Upper lobe of right lung (tissue), 1 donor: ENCODE measurements at places on chromosomes 1 and 21. TPM values are rescaled to one million over a fixed set of nuclear protein-coding genes. Genes with fewer than 3 reads are reported as not detected.

The DEPDC1 gene
- 0.17 TPM for total RNA-seq

The HSD11B1 gene
- 16.9 TPM for total RNA-seq

The BCAR3 gene
- 23.5 TPM for total RNA-seq

The MASP2 gene
- not detected for total RNA-seq

- H3K4me3 ChIP-seq = no peak overlapping the region
- H3K27me3 ChIP-seq = no peaks in the 10 kb centered on the region
- no peaks in the 10 kb centered on the region for H3K36me3 ChIP-seq
- peaks cover 52% of the 10 kb centered on the region for H3K4me1 ChIP-seq
- no peak for DNase-seq
- H3K27ac ChIP-seq = no peak overlapping the region
These were observed 8.3 kb downstream of the AHDC1 start for GRCh38 chr1:27595597-27595996.

DNA sequence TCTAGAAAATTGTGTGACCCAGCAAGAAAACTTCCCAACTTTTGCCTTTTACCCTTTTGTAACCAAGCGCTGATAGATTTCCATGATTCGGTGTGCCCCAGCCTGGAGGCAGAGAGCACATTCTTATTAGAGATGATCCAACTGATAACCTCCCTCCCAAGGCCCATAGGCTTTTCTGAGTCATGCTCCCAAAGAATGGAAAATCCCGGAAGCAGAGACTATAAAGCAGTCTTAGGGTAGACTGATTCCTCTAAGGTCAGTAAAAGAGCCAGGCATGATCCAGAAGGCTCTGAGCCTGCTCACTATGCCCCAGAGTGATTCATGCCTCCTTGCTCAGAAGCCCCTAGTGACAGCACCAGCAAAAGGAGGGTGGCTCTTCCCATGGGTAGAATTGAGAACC is 4.3 kb downstream of the CAMK1G start:
- DNase-seq = no peak
- peaks cover 6% of the 10 kb centered on the region for H3K4me1 ChIP-seq
- no peaks in the 10 kb centered on the region for H3K36me3 ChIP-seq
- no peak overlapping the region for H3K27ac ChIP-seq
- peaks cover 25% of the 10 kb centered on the region for H3K27me3 ChIP-seq

DNA sequence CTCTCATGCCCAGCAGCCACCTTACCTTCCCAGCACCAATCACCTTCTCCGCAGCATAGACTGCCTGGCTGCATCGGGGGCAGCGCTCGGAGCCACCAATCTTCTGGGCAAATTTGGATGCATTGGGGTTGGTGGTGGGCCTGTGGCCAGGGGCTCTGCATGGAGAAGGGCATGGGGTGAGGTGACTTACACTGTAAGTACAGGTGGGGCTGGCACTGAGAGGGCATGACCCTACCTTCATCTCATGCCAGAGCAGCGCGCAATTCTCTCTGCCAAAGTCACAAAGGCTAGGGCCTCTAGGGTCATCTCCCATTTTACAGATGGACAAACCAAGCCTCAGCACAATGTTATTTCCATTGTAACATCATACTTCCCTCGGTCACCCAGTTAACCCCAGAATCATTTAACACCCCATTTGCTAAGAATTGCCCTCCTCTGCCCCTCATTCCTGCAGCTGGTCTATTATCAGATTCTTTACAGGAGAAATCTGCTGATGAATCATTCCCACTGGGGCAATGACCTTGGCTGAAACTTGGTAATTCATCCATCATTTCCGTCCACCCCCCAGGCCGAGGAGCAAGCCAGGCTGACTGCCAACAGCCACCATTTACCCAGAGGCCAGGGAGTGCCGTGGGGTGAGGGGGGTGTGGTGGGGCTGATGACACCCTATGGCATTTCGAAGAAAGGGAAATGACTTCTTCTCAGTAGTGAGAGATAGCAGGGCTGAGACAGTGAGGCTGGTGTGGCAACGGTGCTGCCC is 17.9 kb downstream of the CSRP1 start:
- H3K27ac ChIP-seq = peak overlapping the region; percentile 51
- peak; percentile 79 for DNase-seq
- H3K36me3 ChIP-seq = peaks cover 63% of the 10 kb centered on the region
- H3K4me1 ChIP-seq = peaks cover 65% of the 10 kb centered on the region
- H3K4me3 ChIP-seq = no peak overlapping the region

- DNase-seq = peak; percentile 73
- no peak overlapping the region for H3K27ac ChIP-seq
- H3K36me3 ChIP-seq = no peaks in the 10 kb centered on the region
These were observed 324.2 kb downstream of the HLX start for GRCh38 chr1:221203224-221204054.
